Activated CD8-positive, alpha-beta T cell treated with anti-CD3 and anti-CD28 coated beads, Interleukin-2, amount 10 ng/mL, durations not matched to agents 7 days and 5 days (primary cell): ENCODE measurements at places on chromosomes 5 and 9.
A peak's percentile ranks its signal among the peaks of the same experiment; 100 is the strongest.

DNA sequence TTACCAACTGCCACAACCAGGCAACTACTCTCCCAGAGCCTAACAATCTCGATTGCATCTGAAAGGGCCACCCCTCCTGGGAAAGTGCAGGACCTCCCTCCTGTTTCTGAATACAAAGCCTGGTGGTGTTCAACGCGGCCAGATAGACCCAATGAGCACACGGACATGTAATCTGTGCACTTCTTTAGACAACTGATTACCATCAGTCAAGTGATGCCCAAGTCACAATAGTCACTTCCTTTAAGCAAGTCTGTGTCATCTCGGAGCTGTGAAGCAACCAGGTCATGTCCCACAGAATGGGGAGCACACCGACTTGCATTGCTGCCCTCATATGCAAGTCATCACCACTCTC is 739 bp downstream of the C9orf72 start:
- peak; percentile 73 for DNase-seq

DNA sequence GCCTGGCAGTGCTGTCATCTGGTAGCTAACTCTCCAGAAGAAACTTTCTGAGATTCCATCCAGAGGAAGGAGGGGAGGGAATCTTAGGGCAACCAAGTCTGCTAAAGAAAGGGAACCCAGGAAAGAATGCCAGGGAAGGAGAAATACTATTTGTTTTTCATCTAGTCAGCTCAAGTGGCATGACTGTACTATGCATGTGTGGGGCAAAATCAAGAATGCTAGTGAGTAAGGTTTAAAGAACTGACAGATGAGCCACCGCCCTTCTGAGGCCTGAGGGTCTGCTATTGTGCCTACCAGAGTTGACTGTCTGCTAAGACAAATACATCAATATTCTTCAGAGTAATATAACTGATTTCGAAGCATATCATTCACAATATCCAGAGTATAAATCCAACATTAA is 204.2 kb downstream of the SLC12A2 start:
- DNase-seq = no peak

- no peak for DNase-seq
Observed at GRCh38 chr5:161165998-161166660, 314.1 kb upstream of the ATP10B start.

DNA sequence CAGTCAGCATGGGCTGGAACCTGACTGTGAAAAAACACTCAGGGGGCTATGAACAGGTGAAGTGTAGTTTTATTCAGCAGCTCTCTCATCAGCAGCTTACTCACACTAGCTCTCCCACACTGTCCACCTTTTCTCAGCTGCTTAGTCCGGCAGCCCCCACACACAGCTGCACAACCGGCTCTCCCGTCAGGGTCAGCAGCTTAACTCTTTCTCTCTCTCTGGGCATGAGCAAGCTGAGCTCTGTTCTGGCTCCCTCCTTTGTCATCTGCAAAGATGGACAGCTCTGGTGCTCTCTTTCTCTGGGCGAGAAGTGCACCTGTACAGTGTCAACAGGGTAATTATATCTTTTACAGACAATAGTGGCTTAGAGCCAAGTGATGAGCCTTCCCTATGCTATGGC is 8.2 kb downstream of the DMAC1 start:
- DNase-seq = no peak

- no peak for DNase-seq
Observed at GRCh38 chr5:56003179-56003578, 8.4 kb upstream of the IL6ST start.

DNA sequence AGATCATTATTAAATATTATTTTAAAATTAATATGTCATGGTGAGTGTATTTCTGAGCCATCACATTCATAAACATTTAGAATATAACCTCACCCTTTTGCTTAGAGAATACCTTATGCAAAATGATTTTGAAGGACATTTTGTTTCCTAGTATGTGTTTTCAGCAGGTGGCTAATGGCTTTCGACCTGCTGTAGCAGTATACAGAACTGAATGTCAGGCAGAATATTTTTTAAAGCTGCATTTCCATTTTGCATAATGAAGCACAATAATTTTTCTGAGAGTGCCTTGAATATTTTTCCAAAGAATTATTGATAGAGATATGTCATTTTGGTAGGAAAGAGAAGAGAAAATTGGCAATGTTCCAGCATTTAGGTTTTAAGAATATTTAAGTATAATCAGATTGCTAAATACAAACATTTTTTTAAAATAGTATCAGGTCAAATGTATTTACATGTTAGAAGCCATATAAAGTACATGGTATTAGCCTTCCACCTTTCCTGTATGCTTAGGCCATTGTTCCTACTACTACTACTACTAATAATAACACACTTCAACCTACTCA is 42.3 kb downstream of the PAM start:
- DNase-seq = no peak

GRCh38 chr9:83598487-83598886 is 24.5 kb upstream of the IDNK start:
- DNase-seq = no peak

- no peak for DNase-seq
Observed at GRCh38 chr9:134069480-134070399, 1.9 kb upstream of the BRD3 start.

- DNase-seq = no peak
Observed at GRCh38 chr5:60521376-60522291, 178.3 kb downstream of the DEPDC1B start.

GRCh38 chr9:131273856-131274673 is 2.2 kb downstream of the FAM78A start:
- DNase-seq = peak; percentile 51

GRCh38 chr9:132582786-132583583 is 579 bp downstream of the BARHL1 start:
- no peak for DNase-seq

GRCh38 chr5:126004636-126005035 is 418.6 kb upstream of the GRAMD2B start:
- DNase-seq = no peak
